ENCODE measurements at places on chromosomes 16 and 17.

- peak; percentile 18 for DNase-seq
Observed at GRCh38 chr16:80347900-80348299, 192.9 kb upstream of the DYNLRB2 start.

- DNase-seq: no peak
Observed at GRCh38 chr17:81040791-81041337, 5.9 kb downstream of the BAIAP2 start.

DNA sequence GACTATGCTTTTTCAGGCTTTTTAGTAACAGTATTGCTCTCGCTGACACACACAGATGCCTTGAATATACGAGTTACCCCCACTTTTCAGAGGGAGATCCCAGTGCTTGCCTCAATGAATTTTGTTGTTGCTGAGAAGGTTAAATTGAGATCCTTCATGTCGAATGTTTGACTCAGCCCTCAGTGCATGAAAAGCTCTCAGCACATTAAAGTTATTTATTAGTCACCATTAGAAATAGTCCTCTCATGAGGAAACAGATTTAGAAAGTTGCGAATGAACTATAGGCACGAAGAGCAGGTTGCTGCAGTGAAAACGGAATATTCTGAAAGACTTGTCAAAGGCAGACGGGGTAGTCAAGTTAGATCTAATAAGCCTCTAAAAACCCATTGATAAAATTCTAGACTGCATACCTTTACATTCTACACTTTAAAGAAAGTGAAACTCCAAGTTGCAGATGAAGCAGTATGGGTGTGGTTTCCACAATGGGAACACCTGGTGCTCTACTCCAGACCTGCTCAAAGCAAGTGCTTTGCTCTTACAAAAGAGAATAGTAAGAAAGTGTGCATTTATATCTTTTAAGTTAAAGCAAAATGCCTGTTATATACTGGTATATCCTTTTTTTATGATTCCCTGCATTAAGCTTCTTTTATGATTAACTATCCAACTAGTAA, 238.1 kb downstream of the MAF start:
- DNase-seq: no peak

DNA sequence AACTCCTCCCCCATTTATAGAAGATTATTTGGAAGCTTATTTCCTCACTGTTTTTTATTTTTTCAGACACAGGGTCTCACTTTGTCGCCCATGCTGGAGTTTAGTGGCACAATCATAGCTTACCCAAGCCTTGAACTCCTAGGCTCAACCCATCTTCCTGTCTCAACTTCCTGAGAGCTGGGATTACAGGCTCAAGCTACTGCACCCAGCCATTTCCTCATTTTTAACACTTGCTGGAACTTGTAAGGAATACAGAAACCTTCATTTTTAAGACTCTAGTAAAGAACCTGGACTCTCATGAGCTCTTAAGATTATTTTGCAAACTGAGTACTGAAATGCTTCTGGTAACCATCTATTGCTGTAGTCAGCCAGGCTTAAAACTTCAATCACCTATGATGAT, 29.9 kb downstream of the KANSL1 start:
- DNase-seq: no peak

DNA sequence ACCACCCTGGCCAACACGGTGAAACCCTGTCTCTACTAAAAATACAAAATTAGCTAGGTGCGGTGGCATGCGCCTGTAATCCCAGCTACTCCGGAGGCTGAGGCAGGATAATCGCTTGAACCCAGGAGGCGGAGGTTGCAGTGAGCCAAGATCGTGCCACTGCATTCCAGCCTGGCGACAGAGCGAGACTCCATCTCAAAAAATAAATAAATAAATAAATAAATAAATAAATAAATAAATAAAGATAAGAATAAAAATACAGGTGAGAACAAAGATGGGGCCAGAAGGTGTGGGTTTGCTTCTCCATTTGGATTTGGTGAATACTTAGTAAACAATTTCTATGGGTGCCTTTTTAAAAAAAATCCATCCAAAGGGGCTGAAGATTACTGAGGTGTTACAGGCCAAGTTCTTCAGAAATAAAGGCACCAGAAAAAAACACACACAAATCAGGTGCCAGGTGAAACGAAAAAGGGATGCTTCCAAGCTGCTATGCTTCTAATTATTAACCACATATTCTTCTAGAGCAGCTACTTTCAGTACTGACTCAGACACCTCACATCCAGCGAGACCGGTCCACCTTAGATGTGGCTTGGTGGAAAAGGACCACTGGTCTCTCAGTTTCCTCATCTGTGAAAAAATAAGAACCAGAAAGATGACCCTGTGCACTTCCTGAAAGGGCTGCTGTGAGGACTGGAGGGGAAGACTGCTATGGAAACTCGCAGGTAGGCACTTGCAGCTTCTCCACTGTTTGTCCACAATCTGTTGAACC, 9.2 kb downstream of the GLYR1 start:
- DNase-seq: no peak

Data from tibial nerve (tissue), 4 donors.